T-cell (primary cell): ENCODE measurements at places on chromosomes 4 and X. TPM values are rescaled to one million over a fixed set of nuclear protein-coding genes. Genes with fewer than 3 reads are reported as not detected.
A peak's percentile ranks its signal among the peaks of the same experiment; 100 is the strongest.

DNA sequence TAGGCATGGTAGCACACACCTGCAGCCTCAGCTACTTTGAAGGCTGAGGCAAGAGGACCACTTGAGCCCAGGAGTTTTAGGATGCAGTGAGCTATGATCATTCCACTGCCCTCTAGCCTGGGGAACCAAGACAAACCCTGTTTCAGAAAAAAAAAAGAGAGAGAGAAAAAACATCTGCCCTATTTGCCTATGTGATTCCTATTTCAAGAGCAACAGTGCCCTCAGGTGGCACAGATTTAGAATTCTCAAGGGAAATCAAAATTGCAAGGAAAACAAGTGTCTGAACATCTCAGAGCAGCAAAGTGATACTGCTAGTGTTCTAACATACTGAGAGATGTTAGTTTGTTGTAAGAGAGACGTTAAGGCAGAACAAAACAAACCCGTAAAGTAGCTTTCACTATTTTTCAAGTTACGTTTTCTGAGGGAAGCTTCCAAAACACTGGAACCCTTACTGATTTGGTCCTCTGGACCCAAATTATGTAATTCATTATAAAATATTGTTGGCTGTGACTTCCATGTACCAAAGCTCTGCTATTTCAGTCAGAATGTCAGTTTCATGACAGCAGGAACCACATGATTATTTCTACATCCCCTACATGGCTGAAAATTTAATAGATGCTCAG, 7.9 kb downstream of the BDH2 start:
- no peak overlapping the region for H3K4me3 ChIP-seq
- no peaks in the 10 kb centered on the region for H3K27me3 ChIP-seq
- no peaks in the 10 kb centered on the region for H3K4me1 ChIP-seq
- peak; percentile 32 for DNase-seq
- H3K27ac ChIP-seq = no peak overlapping the region

GRCh38 chrX:1486749-1487361, 34.1 kb upstream of the ASMTL start:
- H3K36me3 ChIP-seq = peaks cover 50% of the 10 kb centered on the region
- no peak for DNase-seq
- no peak overlapping the region for H3K27ac ChIP-seq
- H3K27me3 ChIP-seq = no peaks in the 10 kb centered on the region
- H3K4me3 ChIP-seq = no peak overlapping the region

Gene GSPT2
- 8.6 TPM for total RNA-seq

- peaks cover 2% of the 10 kb centered on the region for H3K36me3 ChIP-seq
- DNase-seq = no peak
- no peak overlapping the region for H3K4me3 ChIP-seq
- no peaks in the 10 kb centered on the region for H3K4me1 ChIP-seq
- H3K27me3 ChIP-seq = no peaks in the 10 kb centered on the region
Measured at GRCh38 chr4:146292508-146292907, 78.2 kb downstream of the REELD1 start.

- H3K27me3 ChIP-seq = peaks cover 32% of the 10 kb centered on the region
- peaks cover 6% of the 10 kb centered on the region for H3K4me1 ChIP-seq
- peak overlapping the region; percentile 14 for H3K4me3 ChIP-seq
- H3K27ac ChIP-seq = no peak overlapping the region
- no peaks in the 10 kb centered on the region for H3K36me3 ChIP-seq
Measured at GRCh38 chr4:95549246-95550114, 707 bp upstream of the UNC5C start.

DNA sequence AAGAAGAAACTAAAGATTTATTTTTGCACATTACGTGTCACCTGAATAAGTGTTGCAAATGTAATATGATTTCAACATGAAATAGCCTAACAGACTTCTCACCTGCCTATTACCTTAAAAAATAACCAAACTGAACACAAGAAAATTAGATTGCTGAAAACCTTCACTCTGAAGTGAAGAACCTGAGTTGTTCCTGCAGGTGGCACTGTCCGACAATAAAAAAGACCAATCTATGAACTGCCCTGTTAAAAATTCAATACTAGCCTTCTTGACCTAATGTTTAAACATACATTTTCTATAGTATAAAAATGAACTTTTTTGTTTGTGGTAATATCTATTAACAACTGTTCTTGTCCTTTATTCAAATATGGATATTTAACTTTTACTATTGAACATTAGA, 69.2 kb upstream of the PNPLA4 start:
- no peak overlapping the region for H3K27ac ChIP-seq
- no peaks in the 10 kb centered on the region for H3K27me3 ChIP-seq
- H3K4me1 ChIP-seq = no peaks in the 10 kb centered on the region
- DNase-seq = peak; percentile 4
- H3K4me3 ChIP-seq = no peak overlapping the region

Gene VCX
- not detected for total RNA-seq

DNA sequence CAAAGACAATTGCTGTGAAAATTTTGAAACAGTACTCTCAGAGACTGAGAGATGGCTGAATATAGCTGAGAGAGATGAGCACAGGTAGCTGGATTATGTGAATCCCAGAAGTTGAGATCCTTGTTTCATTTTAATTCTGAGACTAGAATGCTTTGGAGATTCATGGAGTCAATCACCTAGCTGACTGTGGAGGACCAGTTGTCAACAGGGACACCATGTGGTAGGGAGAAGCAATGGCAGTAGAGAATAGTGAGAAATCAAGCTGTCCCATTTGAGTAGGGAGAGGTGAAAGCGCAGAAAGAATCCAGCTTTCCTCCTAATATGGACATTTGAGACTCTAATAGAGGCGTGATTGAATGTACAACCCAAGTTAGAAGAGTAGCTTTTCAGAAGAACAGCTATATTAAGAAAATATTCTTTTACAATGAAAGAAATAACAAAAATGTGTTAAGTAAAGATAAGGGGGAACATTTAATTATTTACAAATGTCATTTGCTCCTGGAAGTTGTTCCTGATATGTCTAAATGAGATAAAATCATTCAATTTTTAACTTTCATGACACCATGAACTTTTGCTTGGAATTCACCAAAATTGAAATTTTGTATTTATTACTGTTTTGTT, 30.3 kb upstream of the GLRB start:
- H3K4me1 ChIP-seq = no peaks in the 10 kb centered on the region
- no peaks in the 10 kb centered on the region for H3K27me3 ChIP-seq
- H3K4me3 ChIP-seq = no peak overlapping the region
- no peaks in the 10 kb centered on the region for H3K36me3 ChIP-seq
- no peak for DNase-seq
- H3K27ac ChIP-seq = no peak overlapping the region

DNA sequence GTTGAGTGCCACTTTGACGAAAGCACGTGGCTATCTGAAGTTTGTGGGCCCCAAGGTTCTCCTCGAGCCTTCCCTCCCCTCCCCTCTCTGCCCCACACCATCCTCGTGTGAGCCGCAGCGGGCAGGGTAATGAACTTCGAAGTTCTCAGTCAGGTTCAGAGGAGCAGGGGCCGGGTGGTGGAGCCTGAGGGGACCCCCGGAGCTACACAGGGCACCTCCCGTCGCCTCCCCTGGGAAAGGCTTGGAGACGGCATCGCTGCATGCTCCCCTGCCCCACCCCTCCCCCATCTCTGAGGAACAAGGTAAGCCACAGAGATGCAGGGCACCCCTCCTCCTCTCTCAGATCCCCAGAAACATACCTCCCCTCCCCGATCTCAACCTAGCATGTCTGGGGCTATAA, 2.8 kb upstream of the NKX1-1 start:
- H3K27me3 ChIP-seq = peaks cover 88% of the 10 kb centered on the region
- DNase-seq = no peak
- H3K4me3 ChIP-seq = no peak overlapping the region
- no peaks in the 10 kb centered on the region for H3K36me3 ChIP-seq
- no peak overlapping the region for H3K27ac ChIP-seq

Gene LDOC1
- 12.2 TPM for total RNA-seq

Gene C4orf46
- total RNA-seq = 4.2 TPM

- no peak overlapping the region for H3K4me3 ChIP-seq
- no peak for DNase-seq
- H3K36me3 ChIP-seq = no peaks in the 10 kb centered on the region
Measured at GRCh38 chrX:45621376-45622041, 420.8 kb upstream of the DIPK2B start.

DNA sequence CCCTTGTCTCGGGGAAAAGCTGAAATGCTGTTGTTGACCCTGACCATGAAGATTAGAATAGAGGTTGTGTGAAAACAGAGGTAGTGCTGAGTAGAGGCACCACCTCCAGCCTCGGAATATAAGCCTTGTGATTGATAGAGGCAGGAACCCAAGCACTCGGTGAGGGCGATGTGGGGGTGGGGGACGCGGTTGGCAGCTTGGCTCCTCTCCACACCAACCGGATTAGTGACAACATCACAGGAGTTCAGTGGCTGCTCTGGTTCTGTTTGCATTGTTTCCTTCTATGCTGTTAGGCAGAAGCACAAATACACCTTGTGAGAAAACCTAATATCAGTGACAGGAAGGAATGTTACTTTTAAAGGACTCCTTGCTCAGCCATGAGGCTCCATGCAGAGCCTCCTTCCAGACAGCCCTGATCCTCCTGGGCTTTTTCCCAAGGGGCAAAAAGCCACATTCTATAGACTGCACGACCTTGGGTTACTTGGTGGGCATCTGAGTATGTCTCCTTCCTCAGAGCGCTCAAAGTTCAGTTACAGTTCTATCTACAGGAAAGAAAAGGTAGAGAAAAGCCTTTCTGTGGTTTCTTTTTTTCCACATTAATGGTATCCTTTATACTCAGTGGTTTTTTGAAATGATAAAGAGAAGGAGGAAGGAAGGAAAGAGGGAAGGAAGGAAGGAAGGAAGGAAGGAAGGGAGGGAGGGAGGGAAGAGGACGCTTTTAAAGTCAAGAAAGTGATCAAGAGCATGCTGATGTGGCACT, 150.4 kb upstream of the NOCT start:
- H3K27ac ChIP-seq = no peak overlapping the region
- H3K27me3 ChIP-seq = no peaks in the 10 kb centered on the region
- DNase-seq = no peak
- no peaks in the 10 kb centered on the region for H3K36me3 ChIP-seq
- no peaks in the 10 kb centered on the region for H3K4me1 ChIP-seq

- no peak overlapping the region for H3K27ac ChIP-seq
- H3K27me3 ChIP-seq = no peaks in the 10 kb centered on the region
- H3K4me1 ChIP-seq = peaks cover 3% of the 10 kb centered on the region
- no peak for DNase-seq
Measured at GRCh38 chr4:100081491-100081890, 108.8 kb downstream of the DDIT4L start.

- H3K4me3 ChIP-seq = no peak overlapping the region
- H3K4me1 ChIP-seq = no peaks in the 10 kb centered on the region
- no peaks in the 10 kb centered on the region for H3K27me3 ChIP-seq
Measured at GRCh38 chrX:24702362-24703184, 8.9 kb downstream of the POLA1 start.

GRCh38 chr4:155593793-155594192, 72.9 kb upstream of the GUCY1A1 start:
- no peak overlapping the region for H3K27ac ChIP-seq
- no peak overlapping the region for H3K4me3 ChIP-seq
- no peaks in the 10 kb centered on the region for H3K4me1 ChIP-seq
- DNase-seq = no peak
- H3K27me3 ChIP-seq = no peaks in the 10 kb centered on the region
- no peaks in the 10 kb centered on the region for H3K36me3 ChIP-seq

GRCh38 chr4:1588306-1588705, 95.8 kb downstream of the FAM53A start:
- no peaks in the 10 kb centered on the region for H3K36me3 ChIP-seq
- no peaks in the 10 kb centered on the region for H3K4me1 ChIP-seq
- H3K27me3 ChIP-seq = no peaks in the 10 kb centered on the region
- no peak overlapping the region for H3K4me3 ChIP-seq
- DNase-seq = no peak

Gene MAGEB10
- total RNA-seq = not detected

DNA sequence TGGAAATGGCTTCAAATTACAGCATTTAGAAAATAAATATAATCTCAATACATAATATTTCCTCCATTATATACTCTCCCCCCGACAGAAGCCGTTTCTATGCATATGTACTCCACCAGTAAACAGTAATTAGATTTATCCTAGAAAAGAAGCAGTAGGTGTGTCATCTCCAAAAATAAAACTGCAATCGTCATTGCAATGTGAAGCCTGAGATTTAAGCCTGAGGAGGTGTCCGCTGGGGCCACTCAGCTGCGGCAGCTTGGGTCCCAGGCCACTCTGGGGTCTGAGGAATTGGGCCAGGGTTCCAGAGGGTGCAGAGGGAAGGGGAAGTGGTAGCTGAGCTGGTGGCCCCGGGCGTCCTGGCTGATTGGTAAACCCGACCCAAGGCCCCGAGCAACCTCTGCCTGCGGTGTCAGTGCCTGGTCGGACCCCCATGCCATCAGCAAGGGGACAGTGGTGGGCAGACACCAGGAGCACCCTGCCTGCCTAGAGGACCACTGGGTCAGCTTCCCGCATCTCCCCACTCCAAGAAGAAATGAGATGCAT, 7.8 kb upstream of the MXD4 start:
- no peak overlapping the region for H3K27ac ChIP-seq
- H3K4me3 ChIP-seq = no peak overlapping the region
- H3K36me3 ChIP-seq = no peaks in the 10 kb centered on the region
- no peak for DNase-seq

Gene RTL3
- not detected for total RNA-seq
